ENCODE measurements at places on chromosomes 1 and 21.

GRCh38 chr1:232033285-232033684 lies 406.7 kb downstream of the DISC1 start:
- no peak for DNase-seq

GRCh38 chr1:112542206-112542973 lies 33.6 kb downstream of the WNT2B start:
- DNase-seq, result peak; percentile 16

DNA sequence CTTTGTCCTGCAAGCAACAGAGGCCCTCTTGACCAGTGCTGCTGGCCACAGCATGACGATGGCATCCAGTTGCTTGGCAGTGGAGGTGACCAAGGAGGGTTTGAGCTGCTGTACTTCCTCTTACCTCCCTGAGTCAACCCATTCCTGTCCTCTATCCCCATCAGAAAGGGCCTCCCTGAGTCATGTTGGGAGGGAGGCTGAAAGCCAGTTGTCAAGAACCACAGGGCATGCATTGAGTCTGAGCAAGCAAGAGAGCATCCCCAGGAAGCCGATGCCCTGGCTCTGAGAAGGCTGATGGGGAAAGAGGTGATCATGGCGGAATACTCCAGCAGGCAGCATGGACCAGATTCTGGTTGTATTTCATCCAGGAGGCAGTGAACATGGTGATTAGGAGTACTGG lies 69.6 kb downstream of the LACTBL1 start:
- peak; percentile 57 for DNase-seq

GRCh38 chr1:40973912-40974311 lies 5.6 kb upstream of the CTPS1 start:
- DNase-seq, result no peak

GRCh38 chr1:162690672-162691434 lies 58.6 kb downstream of the DDR2 start:
- DNase-seq, result peak; percentile 97

DNA sequence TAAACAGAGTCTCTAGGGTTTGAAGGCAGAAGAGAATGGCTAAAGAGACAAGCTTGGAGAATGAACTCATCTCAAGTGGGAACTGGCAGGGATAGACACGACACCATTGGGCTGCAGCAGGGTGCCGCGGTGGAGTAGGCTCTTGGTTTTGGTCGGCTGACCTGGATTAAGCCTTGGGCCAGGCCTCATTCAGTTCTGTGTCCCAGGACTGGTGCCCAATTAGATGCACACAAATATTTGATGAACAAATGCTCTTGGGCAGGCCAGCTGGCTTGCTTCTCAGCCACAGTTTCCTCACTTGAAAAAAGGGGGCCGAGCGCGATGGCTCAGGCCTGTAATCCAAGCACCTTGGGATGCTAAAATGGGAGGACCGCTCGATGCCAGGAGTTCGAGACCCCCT lies 53.4 kb upstream of the CITED4 start:
- DNase-seq, result no peak
